ENCODE measurements at places on chromosomes 12 and 14. TPM values are rescaled to one million over a fixed set of nuclear protein-coding genes. Genes with fewer than 3 reads are reported as not detected.

- DNase-seq: no peak
Observed at GRCh38 chr14:49755378-49755777, 12.6 kb upstream of the KLHDC2 start.

- DNase-seq: no peak
Observed at GRCh38 chr12:76042147-76042546, 10.6 kb upstream of the PHLDA1 start.

The KRT71 gene
- total RNA-seq: not detected

- DNase-seq: no peak
Observed at GRCh38 chr14:36317650-36318049, 2.8 kb downstream of the MBIP start.
